ENCODE measurements at places on chromosomes 1 and 21.

DNA sequence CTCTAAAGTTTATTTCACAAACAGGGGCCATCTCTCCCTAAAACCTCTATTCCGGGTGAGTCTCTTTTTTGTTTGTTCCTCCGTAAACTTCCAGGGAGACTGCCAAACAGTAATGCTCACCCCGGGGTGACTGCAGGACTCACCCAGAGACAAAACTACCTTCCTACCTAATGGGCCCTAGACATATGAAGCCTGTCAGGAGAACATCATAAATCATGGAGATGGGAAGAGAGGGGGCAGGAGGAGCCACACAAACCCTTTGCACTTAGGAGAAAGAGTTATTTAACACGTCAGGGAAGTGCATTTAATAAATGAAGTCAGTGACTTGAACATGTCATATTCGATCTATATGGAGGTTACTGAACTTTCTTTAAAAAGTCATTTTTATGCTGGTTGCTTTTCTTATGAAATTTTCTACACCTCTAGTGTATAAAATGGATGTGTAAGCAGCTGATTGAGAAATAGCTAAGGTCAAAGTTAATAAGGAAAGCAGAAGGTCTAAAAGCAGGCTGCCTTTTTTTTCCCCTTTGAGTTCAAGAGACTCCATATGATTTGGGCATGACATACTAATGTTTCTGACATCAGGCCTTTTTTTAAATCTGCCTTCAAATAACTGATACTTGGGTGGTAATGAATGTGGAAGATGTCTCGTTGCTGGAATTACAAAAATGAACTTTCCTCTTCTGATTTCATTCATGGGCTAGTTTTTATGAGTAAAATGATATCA, 286.9 kb upstream of the USP25 start:
- no peak for DNase-seq

GRCh38 chr1:90926971-90927370, 94.9 kb downstream of the ZNF644 start:
- DNase-seq: no peak

DNA sequence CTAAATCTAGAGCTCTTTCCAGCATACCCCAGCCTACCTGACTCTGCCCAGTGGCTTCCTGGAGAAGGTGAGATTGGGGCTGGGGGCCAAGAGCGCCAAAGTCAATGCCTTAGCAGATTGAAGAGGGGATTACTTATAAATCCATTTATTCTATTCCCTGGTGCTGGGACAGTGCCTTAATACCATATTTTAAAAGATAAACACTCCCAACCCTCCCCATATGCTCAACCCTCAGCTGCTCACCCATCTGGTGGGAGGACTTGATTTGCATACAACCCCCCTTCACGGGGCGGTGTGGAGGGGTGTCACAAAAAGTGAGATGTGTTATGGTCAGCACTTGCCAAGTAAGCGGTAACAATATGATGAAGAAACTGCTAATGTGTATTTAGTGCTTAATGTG, 3.2 kb upstream of the DISP3 start:
- DNase-seq: no peak

DNA sequence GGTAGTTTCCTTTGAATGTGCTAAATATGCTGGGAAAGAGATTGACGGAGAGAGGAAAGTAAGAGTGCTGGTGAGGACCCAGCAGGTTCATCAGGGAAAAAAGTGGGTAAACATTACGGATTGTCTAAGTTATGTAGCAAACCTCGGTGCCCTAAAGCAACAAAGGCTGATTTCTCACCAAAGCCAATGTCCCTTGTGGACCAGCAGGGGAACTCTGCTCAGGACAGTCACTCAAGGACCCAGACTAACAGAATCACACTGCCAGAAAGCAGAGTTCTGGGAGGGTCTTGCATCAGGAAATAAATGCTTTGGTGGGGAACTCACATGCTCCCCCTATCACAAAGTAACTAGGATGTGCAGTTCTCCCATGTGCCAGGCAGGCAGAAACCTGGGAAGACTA, 1.7 kb upstream of the IKBKE start:
- DNase-seq: no peak

- no peak for DNase-seq
Observed at GRCh38 chr1:233293556-233294446, 1.7 kb downstream of the PCNX2 start.

DNA sequence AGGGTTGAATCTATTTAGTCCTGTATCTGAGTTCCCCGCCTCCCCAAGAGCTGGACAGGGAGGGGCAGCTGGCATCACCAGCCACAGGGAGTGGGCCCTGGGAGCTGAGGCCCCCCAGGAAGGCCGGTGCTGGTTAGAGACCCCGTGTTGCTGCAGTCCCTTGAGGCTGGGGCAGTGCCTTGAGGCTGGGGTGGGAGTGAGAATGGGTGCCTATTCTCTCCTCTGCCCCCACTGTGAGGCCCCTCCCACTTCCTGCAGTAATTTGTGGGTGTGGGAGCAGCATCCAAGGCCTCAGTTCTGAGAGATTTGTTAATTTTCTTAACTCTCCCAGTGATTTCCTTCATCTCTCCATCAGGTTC, 2.5 kb upstream of the TRAPPC3 start:
- no peak for DNase-seq

GRCh38 chr1:111565968-111566367, 53.6 kb upstream of the RAP1A start:
- no peak for DNase-seq

- DNase-seq: no peak
Observed at GRCh38 chr1:63124666-63125191, 197.6 kb upstream of the FOXD3 start.

DNA sequence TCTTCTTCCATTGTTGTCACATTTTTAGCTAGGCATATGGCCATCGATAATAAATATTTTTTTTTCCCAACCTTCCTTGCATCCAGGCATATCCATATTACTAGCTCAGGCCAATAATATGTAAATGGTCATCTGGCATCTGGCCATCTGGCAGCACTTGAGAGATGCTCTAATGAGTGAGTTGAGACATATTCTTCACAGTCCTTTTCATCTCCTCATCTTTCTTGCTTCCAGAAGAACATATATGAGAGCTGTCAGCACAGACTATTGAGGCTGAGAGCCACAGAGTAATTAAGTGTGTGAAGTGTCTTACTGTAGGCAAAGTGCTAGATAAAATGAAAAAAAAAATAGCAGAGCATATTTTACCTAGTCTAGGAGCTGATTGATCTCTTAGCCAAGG, 628.4 kb upstream of the TMPRSS15 start:
- no peak for DNase-seq

DNA sequence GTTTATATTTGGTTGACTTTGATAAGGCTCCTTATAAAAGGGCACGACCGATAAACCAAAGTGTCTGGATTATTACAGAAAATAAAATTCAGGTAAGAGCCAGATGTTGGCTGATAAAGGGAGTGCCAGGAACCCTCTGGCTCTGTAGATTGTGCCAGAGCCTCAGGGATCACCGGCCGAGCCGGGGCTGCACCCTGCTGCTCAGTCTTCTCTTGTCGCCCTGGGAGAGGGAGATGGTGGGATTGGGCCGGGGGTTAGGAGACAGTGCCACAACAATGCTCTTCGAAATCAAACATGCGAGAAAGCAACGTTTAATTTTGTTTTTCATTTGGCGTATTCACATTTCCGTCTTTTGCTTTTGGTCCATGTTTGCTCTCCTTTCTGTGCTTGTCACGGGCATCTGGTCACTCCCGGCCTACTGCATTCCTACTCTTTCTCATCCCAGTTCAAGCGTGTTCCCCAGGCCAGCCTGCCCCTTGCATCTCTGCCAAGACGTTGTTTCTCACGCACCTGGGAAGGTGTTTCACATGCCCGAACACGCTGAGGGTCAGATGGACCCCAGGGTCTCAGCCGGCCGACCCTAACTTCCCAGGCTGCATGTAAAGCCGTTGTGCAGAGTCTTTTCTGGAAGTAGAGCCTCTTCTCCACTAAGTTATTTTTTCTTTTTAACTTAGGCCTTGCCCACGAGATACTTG, 18.8 kb upstream of the C2CD2 start:
- DNase-seq: no peak

DNA sequence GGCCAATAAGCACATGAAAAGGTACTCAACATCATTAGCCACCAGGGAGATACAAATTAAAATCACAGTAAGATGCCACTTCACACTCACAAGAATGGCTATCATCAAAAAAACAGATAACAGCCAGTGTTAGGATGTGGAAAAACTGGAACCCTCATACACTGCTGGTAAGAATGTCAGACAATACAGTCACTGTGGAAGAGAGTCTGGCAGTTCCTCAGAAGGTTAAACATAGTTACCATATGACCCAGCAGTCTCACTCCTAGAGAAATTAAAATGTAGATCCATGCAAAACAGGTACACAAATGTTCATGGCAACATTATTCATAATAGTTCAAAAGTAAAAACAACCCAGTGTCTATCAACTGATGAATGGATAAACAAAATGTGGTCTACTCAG, 33.3 kb downstream of the LDLRAD1 start:
- no peak for DNase-seq

Measured in left ventricle myocardium inferior (tissue), 1 donor.